Keratinocyte (primary cell): ENCODE measurements at places on chromosomes 11 and 22. TPM values are rescaled to one million over a fixed set of nuclear protein-coding genes. Genes with fewer than 3 reads are reported as not detected.
A peak's percentile ranks its signal among the peaks of the same experiment; 100 is the strongest.

The TSSK2 gene
- polyA plus RNA-seq = not detected in 3 replicates

- DNase-seq = no peak
Observed at GRCh38 chr11:65213322-65214211, 31.8 kb downstream of the CAPN1 start.

DNA sequence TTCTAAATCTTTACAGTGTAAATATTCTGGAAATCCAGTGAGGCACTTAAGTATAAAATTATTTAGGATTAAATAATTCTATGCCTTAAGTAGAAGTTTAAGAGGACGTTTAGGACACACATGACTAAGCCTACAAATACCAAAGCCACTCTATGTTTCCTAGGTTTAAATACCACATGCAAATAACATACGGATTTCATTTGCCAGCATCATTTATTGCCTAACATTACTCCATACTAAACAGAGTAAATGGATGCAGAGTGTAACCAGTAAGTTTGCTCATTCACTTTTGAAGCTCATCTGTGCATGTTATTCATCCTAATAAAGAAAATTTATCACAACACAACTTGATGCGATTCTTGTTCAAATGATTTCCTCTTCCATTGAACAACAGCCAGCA, 4.1 kb downstream of the BDNF start:
- DNase-seq = no peak

DNA sequence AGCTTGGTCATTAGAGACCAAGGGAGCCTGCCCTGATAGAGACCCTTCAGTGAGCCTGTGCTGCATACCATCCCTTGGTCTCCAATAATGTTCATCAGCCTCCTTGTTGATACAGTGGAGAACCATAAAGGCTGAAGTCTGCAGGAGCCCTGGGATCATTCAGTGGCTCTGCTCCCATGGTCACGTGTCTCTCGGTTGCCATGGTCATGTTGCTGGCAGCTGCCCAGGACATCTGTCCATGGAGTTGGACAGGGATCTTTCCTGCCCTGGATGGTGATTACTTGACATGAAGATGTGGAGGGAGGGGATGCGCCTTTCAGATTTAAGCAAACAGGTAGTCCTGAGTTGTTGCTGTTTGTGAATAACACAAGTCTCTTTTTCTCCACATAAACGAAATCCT, 38.2 kb downstream of the CYB5R2 start:
- no peak for DNase-seq

The ZNF215 gene
- polyA plus RNA-seq = 3.3 to 6.1 TPM (median 5.3 TPM) in 3 replicates

GRCh38 chr22:29717789-29718188, 2.0 kb upstream of the CABP7 start:
- no peak for DNase-seq

DNA sequence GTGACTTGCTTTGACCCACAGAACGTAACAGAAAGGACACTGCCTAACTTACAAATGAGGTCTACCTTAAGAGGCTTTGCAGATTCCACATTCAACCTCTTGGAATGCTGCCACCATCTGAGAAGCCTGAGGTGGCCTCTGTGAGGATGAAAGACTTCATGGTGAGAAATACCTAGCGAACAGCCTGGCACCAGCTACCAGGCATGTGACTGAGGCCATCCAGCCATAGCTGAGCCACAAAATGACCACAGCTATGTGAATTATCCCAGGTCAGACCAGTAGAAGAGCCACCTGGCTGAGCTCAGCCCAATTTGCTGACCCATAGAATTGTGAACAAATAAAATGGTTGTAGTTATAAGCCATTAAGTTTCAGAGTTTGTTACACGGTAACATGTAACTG, 37.5 kb downstream of the PPARA start:
- DNase-seq = no peak

GRCh38 chr11:65131895-65132237, 2.5 kb downstream of the SYVN1 start:
- no peak for DNase-seq

The FAM111B gene
- polyA plus RNA-seq = 0.54 to 5.3 TPM (median 4.9 TPM) in 3 replicates

- no peak for DNase-seq
Observed at GRCh38 chr22:43147821-43148220, 3.5 kb upstream of the TSPO start.

DNA sequence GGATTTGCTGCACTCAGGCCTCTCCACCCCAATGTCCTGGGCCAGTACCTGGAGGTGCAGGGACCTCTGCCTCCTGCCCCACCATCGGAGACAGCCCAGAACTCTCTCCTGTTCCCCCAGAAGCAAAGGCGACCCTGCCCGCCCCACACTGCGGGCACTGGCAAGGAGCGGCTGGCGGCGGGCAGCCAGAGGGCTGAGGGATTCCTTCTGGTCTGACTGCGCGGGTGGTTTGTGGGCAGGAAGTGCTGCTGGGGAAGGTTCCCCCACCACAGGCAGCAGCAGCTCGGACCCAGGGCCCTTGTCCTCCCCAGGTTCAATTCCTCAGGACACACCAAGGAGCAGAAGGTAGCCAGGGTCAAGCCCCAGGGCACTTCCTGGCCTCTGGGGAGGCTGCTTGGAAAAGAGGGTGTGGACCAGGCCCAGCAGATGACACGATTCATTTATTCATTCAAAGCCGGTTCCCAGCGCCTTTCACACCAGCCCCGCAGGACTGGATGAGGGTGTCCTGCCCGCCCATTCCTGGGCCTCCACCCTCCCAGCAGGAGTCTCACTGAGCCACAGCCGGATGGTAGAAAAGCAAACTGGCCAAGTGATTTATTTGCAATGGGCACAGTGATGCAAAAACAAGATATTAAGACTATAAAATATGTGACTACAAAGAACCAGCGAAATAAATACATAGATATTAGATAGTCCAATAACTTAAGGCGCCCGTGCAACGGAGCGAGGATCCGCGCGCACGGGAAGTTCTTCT, 1.2 kb downstream of the PHLDA2 start:
- no peak for DNase-seq

DNA sequence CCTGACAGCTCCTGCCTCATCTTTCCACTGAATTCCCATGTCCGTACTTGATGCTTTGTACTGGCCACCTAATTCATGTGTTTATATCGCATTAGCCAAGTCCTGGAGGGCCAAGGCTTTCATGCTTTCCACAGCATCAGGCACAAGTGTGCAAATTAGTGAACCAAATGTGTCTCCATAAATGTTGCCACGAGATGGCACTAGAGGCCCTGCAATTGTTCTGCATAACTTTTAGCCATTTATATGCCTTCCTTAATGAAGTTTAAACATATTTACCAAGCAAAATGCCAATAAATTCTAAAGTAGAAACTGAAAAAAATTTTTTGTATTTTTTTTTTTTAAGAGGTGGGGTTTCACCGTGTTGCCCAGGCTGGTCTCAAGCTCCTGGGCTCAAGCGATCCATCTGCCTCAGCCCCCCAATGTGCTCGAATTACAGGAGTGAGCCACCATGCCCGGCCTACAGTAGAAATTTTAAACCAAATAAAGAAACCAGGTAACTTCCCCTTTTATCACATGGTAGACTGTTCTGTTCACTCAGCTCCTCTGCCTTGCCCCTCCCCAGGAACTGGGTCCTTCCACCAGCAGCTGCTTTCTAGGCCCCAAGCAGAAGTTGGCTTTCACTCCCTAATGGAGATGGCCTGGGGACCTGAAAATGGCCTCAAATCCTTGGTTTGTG, 20.8 kb upstream of the IL18BP start:
- DNase-seq = no peak

The SERHL2 gene
- 1.5 to 4.6 TPM (median 2.5 TPM) in 3 replicates for polyA plus RNA-seq

DNA sequence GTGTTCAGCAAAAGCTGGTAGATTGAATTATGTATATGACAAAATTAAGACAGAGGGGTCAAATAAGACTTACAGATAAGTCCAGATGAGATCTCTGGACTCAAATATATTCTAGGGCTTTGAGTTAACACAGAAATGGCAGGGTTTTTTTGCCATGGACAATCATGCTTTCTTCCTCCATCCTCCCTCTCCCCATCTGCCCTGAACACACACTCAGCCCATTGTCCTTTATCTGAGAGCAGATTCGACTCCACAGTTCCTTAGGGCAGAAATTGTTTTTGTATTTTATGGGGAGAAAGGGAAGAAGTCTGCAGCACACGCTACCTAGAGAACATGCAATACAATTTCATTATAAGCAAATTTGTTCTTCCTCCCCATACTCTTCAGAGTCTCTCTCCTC, 86.8 kb downstream of the SLC1A2 start:
- DNase-seq = no peak

- no peak for DNase-seq
Observed at GRCh38 chr11:79087961-79088318, 352.9 kb downstream of the TENM4 start.

The OR10A2 gene
- polyA plus RNA-seq = not detected in 3 replicates

- no peak for DNase-seq
Observed at GRCh38 chr22:29259253-29259899, 8.4 kb downstream of the RHBDD3 start.

- no peak for DNase-seq
Observed at GRCh38 chr22:41383085-41383484, 1.3 kb downstream of the TEF start.

GRCh38 chr11:23540101-23540561, 679.9 kb upstream of the CCDC179 start:
- no peak for DNase-seq

The SLC29A2 gene
- polyA plus RNA-seq = 1.3 to 2.7 TPM (median 1.7 TPM) in 3 replicates

DNA sequence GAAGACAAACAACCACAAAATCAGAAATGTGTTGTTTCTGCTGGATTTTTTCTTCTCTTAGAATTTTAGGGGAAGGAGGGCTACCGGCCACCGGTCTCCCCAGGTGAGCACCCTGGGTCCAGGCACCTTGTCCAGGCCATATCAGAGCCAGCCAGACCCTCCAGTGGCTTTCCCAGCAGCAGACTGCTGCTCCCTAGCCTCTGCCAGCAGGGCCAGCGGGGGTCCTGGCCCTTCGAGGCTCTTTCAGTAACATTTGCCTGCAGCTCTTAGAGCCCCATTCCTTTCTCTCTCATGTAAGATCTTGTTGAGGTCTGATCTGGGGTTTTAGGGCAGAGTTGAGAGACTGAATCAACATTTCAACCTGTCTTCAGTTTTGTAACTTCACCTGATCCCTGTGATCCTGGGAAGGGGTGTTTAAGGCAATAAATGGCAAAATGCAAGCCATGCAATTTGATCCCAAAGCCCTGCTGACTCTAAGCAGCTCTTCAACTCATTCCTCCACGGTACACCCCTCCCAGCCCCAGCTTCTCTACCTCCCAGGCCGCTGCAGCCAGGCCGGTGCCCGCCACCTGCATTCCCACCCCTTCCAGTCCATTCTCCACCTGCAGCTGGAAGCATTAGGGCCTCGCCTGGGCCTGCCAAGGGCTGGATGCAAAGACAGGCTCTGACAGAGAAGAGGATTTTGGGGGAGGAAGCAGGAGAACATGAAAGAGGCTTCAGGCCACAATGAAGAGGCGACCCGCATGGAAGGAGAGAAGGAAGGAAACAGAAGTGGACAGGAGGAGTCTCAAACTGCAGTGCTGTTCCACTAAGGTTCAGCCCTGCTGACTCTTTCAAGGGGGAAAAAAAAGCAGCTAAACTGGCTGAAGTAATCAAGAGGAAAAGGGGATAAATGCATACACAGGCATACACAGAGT, 113.0 kb upstream of the FGF3 start:
- DNase-seq = no peak

DNA sequence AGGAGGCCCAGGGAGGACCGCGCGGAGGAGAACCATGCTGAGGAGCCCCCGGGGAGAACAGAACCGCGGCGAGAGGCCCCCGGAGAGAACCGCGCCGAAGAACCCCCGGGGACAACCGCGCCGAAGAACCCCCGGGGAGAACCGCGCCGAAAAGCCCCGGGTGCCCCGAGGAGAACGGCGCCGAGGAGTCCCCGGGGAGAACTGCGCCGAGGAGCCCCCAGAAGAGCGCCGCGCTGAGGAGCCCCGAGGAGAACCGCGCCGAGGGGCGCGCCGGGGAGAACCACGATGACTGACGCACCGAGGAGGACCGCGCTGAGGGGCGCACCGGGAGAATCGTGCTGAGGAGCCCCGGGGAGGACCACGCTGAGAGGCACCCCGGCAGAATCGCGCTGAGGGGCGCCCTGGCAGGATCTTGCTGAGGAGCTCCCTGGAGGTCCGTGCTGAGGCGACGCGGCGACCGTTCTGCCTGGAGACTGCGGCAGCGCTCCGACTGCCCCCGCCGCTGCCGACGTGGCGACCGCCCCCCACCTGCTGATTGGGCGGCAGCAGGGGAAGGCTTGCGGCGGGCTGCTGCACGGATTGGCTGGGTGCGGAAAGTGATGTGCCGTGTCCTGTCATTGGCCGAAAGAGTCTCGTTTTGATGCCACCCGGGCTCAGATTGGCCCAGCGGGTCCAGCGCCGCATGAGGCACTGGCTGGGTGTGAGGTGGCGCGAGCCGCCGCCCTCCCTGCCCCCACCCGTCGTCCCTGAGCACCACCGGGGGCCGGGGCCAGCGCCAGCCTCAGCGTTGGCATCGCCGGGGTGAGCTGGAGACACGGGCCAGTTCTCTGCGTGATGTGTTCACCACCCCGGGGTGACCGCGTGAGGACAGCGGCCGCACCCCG, at the start of gene KCNQ1OT1:
KCNQ1OT1 (minus strand) TSS at position 464 of the 884 bp plus-strand sequence.
- peak; percentile 49 for DNase-seq

- no peak for DNase-seq
Observed at GRCh38 chr11:132448334-132448995, 1078.0 kb downstream of the NTM start.

GRCh38 chr11:109697140-109697843, 275.3 kb downstream of the C11orf87 start:
- peak; percentile 44 for DNase-seq

DNA sequence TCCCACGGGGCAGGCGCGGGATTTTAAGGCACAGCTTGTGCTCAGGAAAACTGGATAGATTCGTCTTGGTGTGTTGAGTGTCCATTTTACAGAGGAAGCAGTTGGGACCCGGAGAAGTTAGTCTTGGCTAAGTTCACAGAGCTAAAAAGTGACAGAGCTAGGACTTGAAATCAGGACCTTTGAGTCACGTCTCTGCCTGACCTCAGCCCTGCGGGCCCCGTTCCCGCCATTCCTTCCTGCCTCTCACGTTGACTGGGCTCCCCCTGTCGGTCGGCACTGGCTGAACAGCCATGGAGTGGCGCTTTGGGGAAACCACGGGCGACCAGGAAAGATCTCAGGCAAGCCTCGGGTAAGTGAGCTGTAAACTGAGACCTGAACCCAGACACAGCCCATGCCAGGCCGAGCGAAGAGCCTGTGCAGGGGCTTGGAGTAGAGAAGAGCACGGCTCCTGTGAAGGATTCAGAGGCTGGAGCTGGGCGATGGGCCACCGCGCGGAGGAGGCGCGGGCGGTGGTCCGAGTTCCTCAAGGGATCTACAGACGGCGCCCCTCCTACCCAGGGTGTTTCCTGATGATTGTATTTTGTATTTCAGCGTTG, 54.1 kb downstream of the WNT11 start:
- DNase-seq = peak; percentile 64

The HBG1 gene
- 0.30 to 0.31 TPM in 2 of 3 replicates, not detected in the other for polyA plus RNA-seq

The CCDC82 gene
- 7.6 to 19.3 TPM (median 10.3 TPM) in 3 replicates for polyA plus RNA-seq

GRCh38 chr11:18720808-18721560, 5.0 kb downstream of the IGSF22 start:
- DNase-seq = no peak
